ENCODE measurements at places on chromosomes 6 and 20.

DNA sequence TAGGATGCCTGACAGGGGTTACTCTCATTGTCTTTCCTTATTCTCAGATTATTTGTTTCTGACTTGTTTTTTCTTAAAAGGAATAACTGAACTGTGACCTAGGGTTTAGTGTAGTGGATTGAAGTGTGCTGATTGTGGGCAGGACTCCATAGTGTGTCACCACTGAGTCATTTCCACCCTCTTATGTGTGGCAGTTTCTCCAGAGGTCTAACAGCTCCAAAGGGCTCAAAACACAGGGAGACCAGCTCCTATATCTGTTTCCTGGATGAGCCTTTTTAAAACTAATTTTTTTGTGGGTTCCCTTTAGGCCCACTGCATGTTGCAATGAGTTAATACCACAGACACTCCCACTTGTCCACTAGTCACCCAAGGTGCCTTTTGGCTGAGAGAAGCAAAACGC lies 951.1 kb upstream of the ADGRB3 start:
- no peak for DNase-seq

DNA sequence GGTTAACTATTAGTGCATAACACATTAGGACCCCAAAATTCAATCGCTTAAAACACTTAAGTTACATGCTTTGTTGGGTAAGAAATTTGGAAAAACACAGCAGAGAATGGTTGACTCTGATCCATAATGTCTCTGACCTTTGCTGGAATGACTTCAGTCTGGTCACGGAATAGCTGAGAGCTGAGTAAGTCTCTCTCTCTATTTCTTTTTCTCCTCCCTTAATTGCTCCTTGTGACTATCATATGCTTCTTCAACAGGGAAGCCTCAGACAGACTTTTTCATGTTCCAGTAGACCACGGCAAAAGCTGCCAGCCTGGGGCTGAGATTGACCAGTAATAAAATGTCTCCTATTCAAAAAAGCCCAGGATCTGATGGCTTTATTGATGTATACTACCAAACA lies 4.8 kb downstream of the OR12D1 start:
- DNase-seq: no peak

DNA sequence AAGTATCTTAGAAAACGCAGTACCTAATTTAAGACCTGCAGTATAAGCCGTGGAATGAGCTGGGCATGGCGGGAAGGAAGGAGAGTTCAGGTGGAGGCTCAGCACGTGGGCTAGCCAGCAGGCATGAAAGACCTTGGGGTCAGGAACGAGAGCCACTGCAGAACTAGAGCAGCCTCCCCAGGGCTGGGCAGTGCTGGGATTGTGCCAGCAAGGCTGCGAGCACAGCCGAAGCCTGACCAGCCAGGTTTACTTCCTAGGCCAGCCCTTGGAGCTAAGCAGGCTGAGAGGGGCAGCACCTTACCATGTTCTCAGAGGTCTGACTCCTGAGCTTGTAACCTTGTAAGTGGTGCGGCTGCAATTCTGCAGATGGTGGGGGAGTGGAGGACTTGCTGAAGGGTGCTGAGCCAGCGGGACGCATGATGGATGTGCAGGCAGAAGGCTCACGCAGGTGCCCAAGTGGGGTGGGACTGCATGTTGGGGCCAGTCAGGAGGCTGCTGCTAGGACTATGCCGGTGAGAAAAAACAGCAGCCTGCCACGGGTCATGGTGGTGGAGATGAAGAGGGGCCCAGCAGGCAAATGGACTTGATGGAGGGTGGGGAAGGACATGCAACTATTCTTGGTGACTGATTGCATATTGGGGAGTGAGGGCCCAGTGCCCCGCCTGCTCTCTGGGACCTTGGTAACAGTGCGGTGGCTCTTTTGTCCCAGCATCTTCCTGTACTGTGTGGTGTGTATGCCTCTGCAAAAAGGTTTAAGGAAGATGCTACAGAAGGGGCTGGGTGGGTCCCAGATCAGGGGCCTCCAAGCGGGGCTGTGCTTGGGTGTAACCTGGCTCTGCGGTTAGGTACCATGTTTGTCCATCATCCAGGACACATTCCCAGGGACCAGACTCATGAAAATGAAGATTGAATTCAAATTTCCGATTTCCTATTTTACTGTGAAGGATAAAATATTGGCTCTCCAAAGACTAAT lies 37.6 kb upstream of the IRF4 start:
- DNase-seq: no peak

DNA sequence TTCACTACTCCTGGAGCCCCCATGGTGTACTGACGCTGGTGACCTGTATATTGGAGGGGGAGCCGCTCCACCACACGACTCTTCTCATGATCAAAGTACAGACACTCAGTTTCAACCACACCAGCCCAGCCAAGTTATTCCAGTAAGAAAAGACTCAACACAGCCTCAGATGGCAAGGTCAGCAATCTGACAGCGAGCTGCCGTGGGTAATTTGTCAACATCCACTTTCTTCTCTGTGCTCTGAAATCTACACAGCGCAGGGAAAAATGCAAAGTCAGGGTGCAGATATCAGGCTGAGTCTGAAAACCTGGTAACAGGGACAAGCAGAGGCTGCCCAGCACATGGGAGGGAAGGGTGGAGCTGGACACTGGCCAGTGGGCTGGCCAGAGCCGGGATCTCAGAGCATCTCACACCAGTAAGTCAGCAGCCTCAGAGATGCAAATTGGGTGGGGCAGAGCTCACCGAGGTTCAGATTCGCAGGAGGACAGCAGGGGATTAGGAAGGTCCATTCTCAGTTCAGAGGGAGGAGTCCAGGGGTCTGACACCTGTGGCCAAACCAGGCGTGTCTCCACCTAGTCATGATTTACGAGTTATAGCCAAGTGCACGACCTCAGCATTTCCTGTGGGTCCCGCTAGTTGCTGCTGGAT lies 44.5 kb upstream of the RPS6KA2 start:
- DNase-seq: no peak

- no peak for DNase-seq
Observed at GRCh38 chr6:167495506-167496401, 170.9 kb downstream of the TTLL2 start.

DNA sequence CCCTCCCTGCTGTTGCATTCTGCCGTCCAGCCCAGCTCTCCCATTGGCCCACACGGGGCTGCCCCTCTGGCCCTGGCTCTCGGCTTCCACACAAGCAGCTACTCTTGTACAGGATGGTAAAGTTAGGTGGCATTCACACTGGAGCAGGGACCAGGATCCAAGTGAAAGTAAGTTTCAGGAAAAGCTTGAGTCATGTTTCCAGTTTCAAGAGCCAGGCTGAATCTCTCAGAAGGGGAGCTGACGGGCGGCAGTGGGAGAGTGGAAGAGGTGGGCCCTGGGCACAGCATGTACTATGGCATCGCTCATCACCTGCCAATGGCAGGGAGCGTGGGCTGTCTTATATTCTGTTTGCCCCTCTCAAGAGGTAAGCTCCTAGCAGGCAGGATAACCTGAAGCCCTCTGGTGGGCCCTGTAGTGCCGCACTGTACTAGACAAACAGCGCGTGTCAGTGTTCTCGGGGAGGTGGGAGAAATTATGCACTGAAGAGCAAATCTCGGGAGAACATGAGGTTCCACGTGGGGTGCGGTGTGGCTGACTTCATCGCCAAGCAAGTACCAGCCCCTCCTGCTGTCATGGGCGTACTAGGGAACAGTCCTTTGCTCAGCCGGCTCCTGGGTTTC lies 241.5 kb downstream of the NRN1 start:
- no peak for DNase-seq

DNA sequence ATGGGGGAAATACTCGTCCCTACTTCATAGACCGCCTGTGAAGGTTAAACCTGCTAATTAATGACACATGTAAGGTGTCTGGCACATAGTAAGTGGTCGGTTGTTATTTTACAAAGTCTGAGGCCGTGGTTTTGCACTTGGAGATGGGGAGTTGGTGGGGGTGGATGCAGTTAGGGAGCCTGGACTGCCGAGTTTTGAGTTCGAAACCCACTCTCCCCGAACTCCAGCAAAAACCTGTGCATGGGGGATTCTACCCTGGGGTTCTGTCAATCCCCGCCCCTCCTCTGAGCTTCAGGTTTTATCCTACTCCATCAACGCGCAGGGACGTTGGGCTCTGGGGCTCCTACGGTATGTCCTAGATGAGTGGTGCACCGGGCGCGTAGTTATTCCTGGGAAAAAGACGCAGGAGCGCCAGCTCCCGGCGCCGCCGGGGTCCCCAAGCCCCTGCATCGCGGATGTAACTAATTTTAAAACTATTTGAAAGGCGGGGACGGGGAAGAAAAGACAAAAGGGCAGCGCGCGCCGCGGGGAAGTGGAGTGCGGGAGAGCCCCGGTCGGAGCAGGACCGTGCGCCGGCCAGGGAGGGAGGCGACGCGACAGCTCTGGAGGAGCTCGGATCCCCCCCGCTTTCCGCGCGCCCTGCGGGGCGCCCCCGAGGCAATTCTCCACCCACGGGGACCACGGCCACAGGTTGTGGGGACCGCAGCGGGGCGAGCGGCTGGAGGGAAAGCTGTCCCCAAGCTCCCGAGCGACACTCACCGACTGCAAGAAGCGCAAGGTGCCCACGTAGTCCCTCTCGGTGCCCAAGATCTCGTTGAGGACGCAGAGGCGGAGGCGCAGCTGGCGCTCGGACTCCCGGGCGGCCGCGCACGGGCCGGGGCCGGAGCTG lies 672 bp downstream of the PREX1 start:
- no peak for DNase-seq

DNA sequence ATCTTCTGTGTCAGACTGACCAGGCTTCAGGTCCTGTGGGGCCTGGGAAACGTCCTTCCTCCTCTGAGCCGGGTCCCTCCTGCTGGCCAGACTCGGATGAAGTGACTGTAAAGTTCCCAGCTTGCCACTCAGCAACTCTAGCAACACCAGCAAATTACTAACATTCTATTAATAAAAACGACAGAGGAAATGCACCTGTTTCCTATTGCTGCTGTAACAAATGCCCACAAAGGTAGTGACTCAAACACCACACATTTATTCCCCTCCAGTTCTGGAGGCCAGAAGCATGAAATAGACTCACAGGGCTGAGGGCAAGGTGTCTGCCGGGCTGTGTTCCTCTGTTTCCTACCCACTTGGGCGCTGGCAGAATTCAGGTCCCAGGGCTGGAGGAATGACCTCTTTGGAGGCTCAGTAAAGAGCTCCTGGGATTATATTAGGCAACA lies 48.8 kb downstream of the CTCFL start:
- no peak for DNase-seq

- no peak for DNase-seq
Observed at GRCh38 chr6:5726976-5727718, 279.6 kb downstream of the NRN1 start.

- no peak for DNase-seq
Observed at GRCh38 chr6:107235511-107235910, 120.2 kb upstream of the BEND3 start.

DNA sequence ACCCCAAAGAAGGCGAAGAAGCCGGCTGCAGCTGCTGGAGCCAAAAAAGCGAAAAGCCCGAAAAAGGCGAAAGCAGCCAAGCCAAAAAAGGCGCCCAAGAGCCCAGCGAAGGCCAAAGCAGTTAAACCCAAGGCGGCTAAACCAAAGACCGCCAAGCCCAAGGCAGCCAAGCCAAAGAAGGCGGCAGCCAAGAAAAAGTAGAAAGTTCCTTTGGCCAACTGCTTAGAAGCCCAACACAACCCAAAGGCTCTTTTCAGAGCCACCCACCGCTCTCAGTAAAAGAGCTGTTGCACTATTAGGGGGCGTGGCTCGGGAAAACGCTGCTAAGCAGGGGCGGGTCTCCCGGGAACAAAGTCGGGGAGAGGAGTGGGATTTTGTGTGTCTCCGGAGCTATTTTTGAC lies 69.6 kb downstream of the HFE start:
- no peak for DNase-seq

DNA sequence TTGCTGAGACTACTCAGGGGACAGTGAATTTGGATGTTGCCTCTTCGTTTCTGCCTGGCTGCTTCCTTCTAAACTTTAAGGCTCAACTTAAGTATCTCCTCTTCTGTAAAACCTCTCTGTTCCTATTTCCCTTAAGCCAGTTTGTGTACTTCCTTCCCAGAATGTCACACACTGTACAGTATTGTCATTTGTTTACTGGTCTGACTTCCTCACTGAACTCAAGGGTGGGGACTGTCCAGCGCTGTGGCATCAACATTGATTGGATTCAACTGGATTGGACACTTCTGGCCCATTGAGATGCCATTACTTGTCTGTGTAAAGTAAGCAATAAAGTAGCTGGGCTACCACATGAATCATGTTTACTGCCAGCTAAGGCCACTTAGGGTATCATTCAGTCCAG lies 69.7 kb downstream of the ANKS1A start:
- DNase-seq: no peak

GRCh38 chr6:15521582-15521981 lies 141.2 kb downstream of the DTNBP1 start:
- DNase-seq: no peak

DNA sequence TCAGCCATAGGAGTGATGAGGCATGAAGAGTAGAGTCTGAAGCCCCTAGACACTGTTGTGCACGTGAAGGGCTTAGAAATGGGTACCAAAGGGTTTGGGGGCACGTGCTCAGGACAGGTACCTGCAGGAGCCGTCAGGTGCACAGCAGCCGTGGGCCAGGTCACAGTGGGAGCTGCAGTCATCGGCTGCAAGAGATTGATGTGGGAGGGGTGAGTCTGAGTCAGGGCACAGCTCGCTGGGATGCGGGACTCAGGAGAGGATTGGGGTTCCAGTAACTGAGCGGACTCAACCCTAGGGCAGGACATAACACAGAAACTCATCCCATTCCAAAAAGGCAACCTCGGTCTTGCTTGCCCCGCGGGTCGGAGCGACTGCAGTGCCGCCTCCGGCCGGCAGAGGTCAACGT lies 1.1 kb downstream of the DLK2 start:
- peak; percentile 6 for DNase-seq

DNA sequence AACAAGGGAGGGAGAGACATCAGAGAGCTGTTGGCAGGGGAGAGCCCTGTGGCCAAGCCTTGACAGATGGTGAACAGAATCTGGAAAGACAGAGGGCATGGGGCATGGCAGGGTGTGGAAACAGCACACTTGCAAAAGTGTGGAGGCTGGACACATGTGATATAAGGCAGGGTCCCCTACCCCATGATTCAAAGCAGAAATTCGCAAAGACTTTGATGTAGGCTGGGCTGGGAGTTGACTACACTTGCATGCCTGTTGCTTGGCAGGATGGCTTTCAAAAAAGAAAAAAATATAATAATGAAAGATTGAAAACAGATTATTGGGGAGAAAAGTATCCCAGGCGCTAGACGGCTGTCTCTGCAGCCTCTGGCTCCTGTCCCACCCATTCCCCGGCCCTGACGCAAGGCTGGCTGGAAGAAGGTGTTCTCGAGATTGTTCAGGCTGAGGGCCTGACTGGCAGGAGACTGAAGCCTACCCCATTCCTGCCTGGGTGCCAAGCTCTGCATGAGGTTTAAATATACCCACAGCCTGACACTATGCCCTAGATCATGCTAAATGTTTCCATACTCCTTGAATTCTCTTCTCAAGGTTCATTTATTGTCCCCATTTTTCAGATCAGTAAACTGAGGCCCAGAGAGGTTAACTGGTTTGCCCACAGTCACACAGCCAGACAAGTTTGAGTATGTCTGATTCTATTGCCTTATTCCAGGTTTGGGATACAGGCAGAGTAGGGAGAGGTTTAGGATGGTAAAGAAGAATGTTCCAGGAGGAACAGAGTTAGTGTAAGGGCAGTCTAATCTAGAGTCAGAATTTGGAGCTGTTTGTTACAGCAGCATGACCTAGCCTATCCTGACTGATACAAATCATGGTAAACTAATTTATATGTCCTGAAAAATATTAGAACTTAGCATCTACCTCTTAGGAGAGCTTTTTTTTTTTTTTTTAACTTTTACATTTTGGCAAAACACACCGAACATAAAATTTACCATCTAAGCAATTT lies 23.4 kb upstream of the CCN5 start:
- no peak for DNase-seq

Data from NCI-H2081 treated with DMSO at 0.1 percent for 48 hours (cell line).